ENCODE measurements at places on chromosomes 2 and 18.
A peak's percentile ranks its signal among the peaks of the same experiment; 100 is the strongest.

GRCh38 chr2:120220756-120221155 is 2.4 kb downstream of the TMEM185B start:
- H3K4me3 ChIP-seq = no peak overlapping the region
- no peaks in the 10 kb centered on the region for H3K36me3 ChIP-seq
- peaks cover 23% of the 10 kb centered on the region for H3K4me1 ChIP-seq
- H3K27me3 ChIP-seq = no peaks in the 10 kb centered on the region
- no peak for DNase-seq

- no peaks in the 10 kb centered on the region for H3K27me3 ChIP-seq
- peaks cover 39% of the 10 kb centered on the region for H3K4me1 ChIP-seq
- no peaks in the 10 kb centered on the region for H3K36me3 ChIP-seq
- H3K27ac ChIP-seq = no peak overlapping the region
Measured at GRCh38 chr2:144505245-144505831, 14.6 kb downstream of the ZEB2 start.

DNA sequence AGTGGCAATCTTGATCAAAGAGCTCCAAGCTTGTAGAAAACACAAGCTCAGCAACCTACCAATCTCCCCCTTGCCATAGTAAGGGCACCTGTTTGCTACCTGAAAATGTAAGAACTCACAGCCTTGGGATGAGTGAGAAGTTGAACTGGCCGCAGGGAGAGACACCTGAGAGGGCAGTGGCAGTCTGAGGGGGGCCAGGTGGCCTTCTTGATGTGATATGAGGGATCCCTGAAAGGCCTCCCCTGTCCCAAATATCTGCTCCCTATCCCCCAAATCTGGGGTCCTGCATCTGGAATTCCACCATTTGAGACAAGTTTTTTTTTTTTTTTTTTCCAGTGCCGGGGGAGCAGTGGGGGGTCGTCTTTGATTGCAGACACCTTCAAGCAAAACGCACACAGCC is 230.2 kb upstream of the SMAD2 start:
- no peaks in the 10 kb centered on the region for H3K27me3 ChIP-seq
- no peak overlapping the region for H3K4me3 ChIP-seq
- no peak for DNase-seq
- no peaks in the 10 kb centered on the region for H3K36me3 ChIP-seq
- no peak overlapping the region for H3K27ac ChIP-seq

DNA sequence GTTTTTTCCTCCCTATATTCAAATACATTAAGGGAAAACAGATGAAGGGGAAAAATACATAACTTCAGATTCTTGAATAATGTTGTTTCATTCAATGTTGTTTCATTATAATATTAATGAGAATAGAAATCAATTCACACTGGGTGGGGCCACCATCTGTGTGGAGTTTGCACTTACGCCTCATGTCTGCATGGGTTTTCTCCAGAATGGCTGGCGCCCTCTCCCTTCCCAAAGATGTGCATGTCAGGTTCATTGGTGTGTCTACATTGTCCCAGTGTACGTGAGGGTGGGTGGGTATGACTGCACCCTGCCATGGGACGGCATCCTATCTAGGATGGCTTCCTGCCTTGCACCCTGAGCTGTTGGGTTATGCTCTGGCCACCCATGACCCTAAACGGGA is 51.7 kb downstream of the COBLL1 start:
- no peak for DNase-seq
- H3K27me3 ChIP-seq = no peaks in the 10 kb centered on the region
- no peak overlapping the region for H3K4me3 ChIP-seq
- H3K36me3 ChIP-seq = no peaks in the 10 kb centered on the region

DNA sequence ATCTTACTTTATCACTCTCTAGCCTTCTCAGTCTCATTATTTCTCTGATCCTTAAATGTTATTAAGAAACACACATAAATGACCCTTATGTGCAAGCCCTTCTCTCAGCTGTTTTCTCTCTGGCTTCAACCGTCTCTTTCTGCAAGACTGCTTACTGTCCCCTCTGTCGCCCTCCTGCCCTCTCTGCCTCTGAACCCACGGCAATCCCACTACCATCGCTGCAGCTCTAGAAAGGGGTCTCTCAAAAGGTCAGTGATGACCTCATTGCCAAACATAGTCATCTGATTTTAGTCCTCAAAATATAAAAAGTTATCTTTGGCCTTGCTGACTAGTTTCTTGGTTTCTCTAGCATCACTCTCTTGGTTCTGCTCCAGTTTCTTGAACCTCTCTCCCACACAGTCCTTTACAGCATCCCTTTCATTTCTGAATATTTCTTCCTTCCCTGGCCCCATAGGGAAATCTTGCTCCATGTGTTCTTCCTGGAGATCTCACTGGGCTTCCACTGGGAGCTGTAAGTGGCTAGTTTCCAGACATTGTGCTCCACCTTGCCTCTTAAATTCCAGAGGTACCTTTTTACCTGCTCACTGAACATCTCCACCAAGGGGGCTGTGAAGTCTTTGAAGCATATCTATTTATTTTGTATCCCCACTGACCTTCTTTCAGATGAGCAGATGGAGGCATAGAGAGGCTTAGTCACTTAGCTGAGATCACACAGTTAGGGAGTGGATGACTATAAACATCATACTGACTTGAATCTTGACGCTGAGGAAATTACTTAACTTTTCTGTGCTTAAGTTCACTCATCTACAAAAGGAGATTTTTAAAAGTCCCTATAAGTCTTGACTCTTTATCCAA is 96.2 kb downstream of the PDE1A start:
- no peak overlapping the region for H3K27ac ChIP-seq
- no peaks in the 10 kb centered on the region for H3K36me3 ChIP-seq
- no peak overlapping the region for H3K4me3 ChIP-seq
- H3K27me3 ChIP-seq = no peaks in the 10 kb centered on the region
- H3K4me1 ChIP-seq = no peaks in the 10 kb centered on the region
- no peak for DNase-seq

- H3K4me3 ChIP-seq = peak overlapping the region; percentile 29
- peaks cover 9% of the 10 kb centered on the region for H3K4me1 ChIP-seq
- no peaks in the 10 kb centered on the region for H3K27me3 ChIP-seq
- DNase-seq = no peak
Measured at GRCh38 chr2:86786001-86786536, 4.6 kb downstream of the CD8A start.

- H3K27me3 ChIP-seq = no peaks in the 10 kb centered on the region
- H3K4me1 ChIP-seq = no peaks in the 10 kb centered on the region
- no peak overlapping the region for H3K4me3 ChIP-seq
- no peak for DNase-seq
Measured at GRCh38 chr2:5076599-5076998, 615.6 kb upstream of the SOX11 start.

DNA sequence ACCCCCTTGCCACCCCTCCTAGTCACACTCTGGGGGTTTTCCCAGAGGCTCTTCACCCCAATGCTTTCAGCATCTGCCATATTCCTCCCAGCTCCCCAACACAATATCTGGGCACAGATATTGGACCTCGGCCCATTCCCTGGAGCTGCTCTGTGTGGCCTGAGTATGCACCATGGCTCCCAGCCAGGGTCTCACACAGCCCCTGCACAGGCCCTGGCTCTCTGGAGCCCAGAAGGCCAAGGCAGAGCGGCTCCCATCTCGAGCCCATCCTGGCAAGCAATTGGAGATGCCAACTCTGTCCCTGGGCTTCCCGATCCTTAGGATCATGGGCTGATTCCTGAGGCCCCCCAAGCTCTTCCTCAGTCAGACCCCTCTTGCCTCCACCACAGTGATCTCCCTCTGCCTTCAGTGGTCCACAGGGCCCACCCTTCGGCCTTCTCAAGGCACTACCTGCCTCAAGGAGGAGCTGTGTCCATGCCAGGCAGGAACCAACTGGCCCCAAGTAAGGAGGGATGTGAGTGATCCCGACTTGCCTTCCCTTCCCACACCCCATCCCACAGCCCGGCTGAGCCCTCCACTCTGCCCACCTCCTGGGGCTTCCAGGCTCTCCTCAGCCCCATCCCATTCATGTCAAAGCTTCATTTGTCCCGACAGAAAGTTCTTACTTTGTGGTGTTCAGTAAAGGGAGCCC is 62.7 kb downstream of the ADD2 start:
- H3K4me3 ChIP-seq = no peak overlapping the region
- no peaks in the 10 kb centered on the region for H3K27me3 ChIP-seq
- DNase-seq = no peak

GRCh38 chr2:190103144-190103543 is 40.6 kb upstream of the MSTN start:
- no peaks in the 10 kb centered on the region for H3K27me3 ChIP-seq
- no peaks in the 10 kb centered on the region for H3K4me1 ChIP-seq
- H3K27ac ChIP-seq = no peak overlapping the region
- H3K4me3 ChIP-seq = no peak overlapping the region
- H3K36me3 ChIP-seq = no peaks in the 10 kb centered on the region

DNA sequence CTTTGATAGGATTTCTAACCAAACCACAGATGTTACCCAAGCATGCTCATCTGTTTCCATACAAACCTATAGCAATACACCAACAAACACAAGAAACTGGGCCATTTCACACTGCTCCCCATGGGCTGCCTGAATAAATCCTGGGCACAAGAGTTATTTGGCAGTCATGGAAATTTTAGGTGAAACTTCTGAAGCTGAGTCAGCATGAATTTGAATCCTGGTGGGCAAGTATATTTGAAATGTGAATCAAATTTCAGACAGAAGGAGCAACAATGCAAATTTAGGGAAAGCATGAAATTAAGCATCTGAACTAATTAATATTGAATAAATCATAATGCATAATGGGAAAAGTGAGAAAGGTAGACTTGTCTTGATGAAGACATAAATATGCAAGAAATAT is 15.9 kb upstream of the TRIM43 start:
- H3K4me3 ChIP-seq = no peak overlapping the region
- H3K4me1 ChIP-seq = no peaks in the 10 kb centered on the region
- no peak for DNase-seq

DNA sequence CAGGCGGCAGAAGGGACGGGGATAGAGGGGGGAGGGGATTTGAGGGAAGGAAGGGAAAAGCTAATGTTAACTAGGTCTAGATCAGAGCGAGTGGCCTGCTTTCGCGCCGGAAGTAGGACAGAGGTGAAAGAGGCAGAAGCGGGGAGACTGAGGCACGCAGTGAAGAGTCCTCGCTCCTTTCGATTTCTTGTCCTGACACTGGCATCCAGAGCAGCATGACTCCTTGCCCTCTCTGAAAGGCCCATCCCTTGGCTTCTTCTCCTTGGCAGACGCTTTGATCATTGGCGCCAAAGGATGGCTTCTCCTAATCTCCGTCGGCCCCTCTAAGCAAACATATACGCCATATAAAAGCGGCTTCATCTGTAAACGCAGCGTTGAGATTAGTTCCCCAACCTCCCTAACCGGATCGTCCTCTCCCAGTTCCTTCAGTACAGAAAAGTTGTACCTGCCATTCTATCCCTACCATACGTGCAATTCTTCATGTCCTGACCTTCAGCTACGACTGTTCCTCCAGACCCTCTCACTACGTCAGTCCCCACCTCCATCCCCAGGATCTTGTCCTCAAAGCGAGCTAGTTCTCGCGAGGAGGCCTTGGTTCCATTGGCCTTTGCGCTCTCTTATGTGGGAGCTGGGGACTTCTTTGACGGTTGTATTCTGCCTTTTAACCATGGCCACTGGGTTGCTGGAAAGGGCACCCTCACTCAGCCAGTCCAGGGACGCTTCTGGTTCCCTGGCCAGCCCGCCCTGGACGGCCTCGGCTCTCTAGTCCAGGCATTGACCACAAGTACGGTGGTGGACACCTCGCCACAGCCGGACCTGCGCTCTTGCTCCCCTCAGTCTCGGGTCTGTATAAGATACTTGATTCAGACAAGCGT is 857 bp upstream of the NEUROD1 start:
- no peaks in the 10 kb centered on the region for H3K36me3 ChIP-seq
- peaks cover 23% of the 10 kb centered on the region for H3K27me3 ChIP-seq
- no peak for DNase-seq
- H3K4me3 ChIP-seq = peak overlapping the region; percentile 37
- H3K27ac ChIP-seq = no peak overlapping the region

- H3K27ac ChIP-seq = no peak overlapping the region
- H3K36me3 ChIP-seq = no peaks in the 10 kb centered on the region
- H3K27me3 ChIP-seq = no peaks in the 10 kb centered on the region
- H3K4me1 ChIP-seq = no peaks in the 10 kb centered on the region
- no peak for DNase-seq
Measured at GRCh38 chr2:212364112-212364985, 174.3 kb downstream of the ERBB4 start.

DNA sequence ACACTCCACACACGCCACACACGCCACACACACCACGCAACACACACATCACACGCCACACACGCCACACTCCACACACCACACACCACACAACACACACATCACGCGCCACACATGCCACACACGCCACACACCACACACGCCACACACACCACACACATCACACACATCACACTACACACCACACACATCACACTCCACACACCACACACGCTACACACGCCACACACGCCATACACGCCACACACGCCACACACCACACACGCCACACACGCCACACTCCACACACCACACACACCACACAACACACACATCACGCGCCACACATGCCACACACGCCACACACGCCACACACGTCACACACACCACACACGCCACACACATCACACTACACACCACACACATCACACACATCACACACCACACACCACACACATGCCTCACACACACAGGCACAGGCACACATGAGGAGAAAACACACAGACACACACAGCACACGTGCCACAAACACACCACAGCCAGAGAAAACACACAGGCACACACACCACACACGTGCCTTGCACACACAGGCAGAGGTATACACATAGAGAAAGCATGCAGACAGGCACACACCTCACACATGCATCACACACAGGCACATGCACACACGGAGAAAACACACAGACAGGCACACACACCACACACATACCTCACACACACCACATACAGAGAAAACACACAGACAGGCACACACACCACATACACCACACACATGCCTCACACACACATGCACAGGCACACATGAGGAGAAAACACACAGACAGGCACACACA is 241.5 kb upstream of the MYT1L start:
- no peak overlapping the region for H3K27ac ChIP-seq
- H3K27me3 ChIP-seq = no peaks in the 10 kb centered on the region
- no peak overlapping the region for H3K4me3 ChIP-seq
- no peak for DNase-seq

- no peak overlapping the region for H3K4me3 ChIP-seq
- no peaks in the 10 kb centered on the region for H3K36me3 ChIP-seq
- no peak for DNase-seq
- no peaks in the 10 kb centered on the region for H3K27me3 ChIP-seq
- H3K27ac ChIP-seq = no peak overlapping the region
- H3K4me1 ChIP-seq = no peaks in the 10 kb centered on the region
Measured at GRCh38 chr2:214019229-214019972, 391.5 kb upstream of the VWC2L start.

DNA sequence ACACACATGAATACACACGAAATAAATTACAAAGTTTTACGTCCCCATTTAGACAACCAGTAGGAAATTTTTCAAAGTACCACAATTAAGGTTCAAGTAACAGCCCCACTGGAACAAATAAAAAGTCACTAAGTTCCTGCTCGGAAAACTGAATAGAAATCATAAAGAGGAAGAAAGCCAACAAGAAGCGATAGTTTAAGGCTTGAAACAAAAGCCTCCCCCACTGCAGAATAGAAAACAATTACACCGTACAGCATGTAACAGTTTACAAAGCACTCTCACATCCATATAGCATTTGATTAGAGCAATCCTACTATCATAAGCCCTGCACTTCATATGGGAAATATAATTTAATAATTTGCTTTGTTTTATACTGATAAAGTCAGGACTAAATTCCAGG is 15.5 kb downstream of the KLF7 start:
- no peaks in the 10 kb centered on the region for H3K27me3 ChIP-seq
- DNase-seq = no peak
- no peak overlapping the region for H3K27ac ChIP-seq
- no peaks in the 10 kb centered on the region for H3K36me3 ChIP-seq
- no peak overlapping the region for H3K4me3 ChIP-seq
- no peaks in the 10 kb centered on the region for H3K4me1 ChIP-seq

GRCh38 chr2:102551329-102552096 is 67.8 kb upstream of the SLC9A2 start:
- H3K4me1 ChIP-seq = no peaks in the 10 kb centered on the region
- no peaks in the 10 kb centered on the region for H3K27me3 ChIP-seq
- no peak for DNase-seq
- no peaks in the 10 kb centered on the region for H3K36me3 ChIP-seq

Measured in naive thymus-derived CD4-positive, alpha-beta T cell (primary cell).